ENCODE measurements at places on chromosomes 13 and 19.

DNA sequence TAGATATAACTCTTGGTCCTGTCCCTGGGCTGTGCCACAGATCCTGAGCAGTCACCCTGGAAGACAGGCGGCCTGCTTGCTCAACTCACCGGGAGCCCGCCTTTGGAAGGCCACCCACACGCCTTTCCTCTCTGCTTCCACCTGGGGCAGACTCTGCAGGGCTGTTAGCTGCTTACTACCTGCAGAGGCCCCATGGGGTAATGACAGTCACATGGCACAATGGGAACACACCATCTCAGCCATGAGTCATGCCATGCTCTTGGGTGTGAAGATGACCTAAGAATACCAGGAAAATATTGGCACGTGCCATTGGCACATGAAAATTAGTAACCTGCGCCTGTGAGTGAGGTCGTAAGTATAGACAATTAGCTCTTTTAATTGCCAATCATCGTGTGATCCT, 108.6 kb downstream of the COL4A2 start:
- no peak for DNase-seq

DNA sequence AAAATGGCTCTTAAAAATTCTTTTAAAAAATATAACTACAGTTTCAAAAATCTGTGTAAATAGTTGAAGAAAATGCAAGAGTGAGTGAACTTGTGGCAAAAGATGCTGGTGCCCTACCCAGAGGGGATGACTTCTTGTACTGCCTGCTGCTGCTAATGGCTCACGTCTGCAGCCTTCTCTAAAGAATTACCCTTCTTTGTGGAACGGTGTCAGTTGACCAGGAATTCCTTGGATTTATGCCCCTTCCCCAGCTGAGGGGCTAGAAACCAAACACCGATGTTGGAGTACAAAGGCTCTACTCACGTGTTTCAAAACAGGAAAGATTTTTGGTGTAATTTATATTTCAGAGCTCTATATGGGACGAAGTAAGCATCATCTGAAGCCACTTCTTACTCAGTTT, 1582.8 kb downstream of the OLFM4 start:
- DNase-seq, result no peak

DNA sequence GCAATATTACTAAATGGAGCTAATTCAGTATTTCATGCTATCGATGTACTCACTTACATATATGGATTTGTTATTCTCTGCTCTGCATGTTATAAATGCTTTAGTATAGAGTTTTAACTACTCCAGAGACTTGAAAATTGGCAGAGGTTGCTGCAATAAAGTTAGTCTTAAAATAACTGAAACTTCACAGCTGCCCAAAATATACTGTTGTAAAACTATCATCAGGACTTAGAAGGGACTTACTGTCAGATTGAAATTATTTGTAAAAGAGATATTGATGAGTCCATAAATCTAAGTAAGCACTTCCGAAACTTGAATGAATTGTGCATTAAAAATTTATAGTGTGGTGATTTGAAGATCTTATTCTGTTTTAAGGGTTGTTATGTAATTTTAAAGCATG, 1178.2 kb upstream of the PCDH20 start:
- DNase-seq, result no peak

DNA sequence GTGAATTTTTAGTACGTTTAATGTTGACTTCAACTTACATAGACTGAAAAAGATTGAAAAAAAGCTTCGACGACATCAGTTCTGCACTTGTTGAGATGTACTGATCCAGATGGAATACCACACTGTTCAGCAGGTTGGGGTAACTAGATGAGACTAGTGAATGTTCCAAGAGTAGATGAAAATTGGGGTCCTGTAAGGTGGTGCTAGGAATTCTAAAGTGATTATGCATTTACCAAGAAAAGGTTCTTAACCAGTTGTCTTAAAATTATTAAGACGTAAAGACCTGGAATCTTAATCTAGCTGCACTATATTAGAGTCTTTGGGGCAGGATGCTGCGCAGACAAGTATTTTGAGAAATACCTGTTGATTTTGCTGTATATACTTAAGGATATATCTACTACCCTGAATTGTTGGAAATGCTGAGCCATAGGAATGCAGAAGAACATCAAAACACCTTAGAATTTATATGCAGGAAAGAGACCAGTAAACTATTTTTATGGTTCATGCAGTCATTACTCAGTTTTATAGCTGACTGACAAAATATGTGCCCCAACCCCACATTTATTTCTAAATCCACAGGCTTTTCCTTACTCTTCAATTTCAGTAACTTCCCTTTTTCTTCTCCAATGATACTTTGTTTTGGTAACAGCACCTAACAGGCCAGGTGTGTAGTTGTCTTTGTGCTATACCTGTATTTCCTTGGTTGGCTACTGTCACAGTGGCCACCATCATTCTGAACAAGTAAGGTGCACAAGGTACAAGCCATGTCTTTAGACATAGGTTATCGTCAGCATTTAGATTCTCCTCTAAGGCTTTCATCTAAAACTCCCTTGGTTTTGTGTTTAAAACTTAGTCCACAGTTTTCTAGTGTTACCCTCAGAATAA, 8.6 kb downstream of the MIR17HG start:
- no peak for DNase-seq

GRCh38 chr19:43997631-43998290, 5.0 kb upstream of the ZNF230 start:
- DNase-seq, result no peak

GRCh38 chr13:107650081-107650701, 565.1 kb downstream of the LIG4 start:
- DNase-seq, result no peak

GRCh38 chr13:36837354-36838092, 18.5 kb downstream of the RFXAP start:
- no peak for DNase-seq

Data from stimulated activated CD8-positive, alpha-beta memory T cell treated with anti-CD3 and anti-CD28 coated beads, Interleukin-7, amount 100 ng/mL, for 4 hours (primary cell).